ENCODE measurements at places on chromosomes 2 and 18.

- DNase-seq: no peak
These were observed 1.4 kb downstream of the SMC6 start for GRCh38 chr2:17752246-17752645.

GRCh38 chr2:28523902-28524301 is 28.0 kb downstream of the PLB1 start:
- DNase-seq: no peak

DNA sequence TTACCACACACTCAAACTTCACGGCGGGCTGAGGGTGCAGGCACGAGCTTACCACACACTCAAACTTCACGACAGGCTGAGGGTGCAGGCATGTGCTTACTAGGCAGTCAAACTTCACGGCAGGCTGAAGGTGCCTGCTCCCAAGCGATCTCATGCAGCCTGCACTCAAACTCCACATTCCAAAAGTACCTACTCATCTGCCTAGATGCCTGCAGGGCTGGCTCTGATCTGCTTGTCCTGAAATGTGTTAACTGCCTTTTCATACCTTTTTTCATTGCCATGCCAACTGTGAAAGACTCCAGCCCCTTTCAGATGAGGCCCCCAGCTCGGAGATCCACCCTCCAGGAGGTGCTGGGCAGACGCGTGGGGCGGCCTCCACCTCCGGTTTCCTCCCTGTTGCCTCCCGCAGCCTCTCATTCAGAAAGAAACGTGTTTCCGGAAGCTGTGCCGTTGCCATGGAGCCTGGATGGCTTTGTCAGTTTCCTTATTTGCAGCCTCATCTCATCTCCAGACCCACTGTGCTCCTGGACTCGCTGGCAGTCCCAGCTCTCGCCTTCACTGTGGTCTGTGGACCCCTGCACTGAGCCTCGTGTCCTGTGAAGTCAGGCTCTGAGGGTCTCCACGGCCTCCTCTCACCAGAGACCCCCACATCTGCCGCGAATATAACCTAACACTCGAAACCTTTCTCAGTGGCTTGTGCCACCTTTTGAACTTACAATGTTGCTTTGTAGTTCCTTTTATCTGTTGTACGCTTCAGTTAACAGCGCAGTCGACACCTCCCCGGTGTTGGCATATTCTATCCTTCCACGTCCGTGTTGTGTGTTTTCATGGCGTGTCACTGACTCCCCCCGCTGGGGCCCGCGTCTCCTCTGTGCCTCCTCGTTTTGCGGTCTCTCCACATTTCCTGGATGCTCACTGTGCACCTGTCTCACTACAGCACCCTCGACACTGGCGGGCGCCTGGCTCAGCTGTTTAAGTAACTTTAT is 106.1 kb upstream of the ALKAL2 start:
- DNase-seq: no peak

GRCh38 chr2:120672526-120673204 is 63.0 kb upstream of the GLI2 start:
- no peak for DNase-seq

- no peak for DNase-seq
These were observed 147.3 kb downstream of the B3GNT2 start for GRCh38 chr2:62343206-62343605.

DNA sequence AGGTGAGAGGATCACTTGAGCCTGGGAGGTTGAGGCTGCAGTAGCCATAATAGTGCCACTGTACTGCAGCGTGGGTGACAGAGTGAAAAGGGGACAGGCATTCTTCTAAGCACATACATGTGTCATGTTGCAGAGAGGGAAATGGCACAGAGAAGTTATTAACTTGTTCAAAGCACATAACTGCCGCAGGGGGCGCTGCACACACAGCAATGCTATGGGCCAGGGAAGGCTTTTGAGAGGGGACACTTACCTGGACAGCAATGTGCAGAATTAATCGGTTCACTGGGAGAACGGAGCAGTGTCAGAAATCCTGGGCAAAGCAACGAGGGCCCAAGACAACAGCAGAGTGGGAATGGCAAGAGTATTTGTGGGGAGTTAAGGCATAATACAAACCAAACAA is 2.4 kb downstream of the SCYGR8 start:
- DNase-seq: peak; percentile 12

- no peak for DNase-seq
These were observed 177.2 kb downstream of the THADA start for GRCh38 chr2:43418680-43419079.

DNA sequence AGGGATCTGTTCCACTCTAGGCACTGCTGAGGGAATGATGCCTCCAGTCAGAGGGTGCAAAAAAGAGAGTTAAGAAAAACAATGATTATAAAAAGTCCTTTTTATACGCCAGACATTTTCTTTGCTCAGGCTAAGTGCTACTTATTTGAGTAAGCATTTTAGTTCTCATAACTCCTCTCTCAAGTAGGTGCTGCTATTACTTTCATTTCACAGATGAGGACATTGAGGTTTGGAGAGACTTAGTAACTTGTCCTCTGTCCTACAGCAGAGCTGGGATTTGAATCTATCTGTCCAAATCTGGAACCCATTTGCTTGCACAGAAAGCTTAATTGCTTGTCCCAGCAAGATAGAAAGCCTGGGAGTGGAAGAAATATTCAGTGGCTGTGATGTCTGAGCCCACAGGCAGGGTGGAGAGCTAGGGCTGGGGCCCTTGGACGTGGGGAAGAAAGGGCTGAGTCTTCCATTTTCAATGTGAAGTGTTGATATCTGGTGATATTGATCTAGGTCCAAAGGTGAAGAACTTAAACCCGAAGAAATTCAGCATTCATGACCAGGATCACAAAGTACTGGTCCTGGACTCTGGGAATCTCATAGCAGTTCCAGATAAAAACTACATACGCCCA is 5.8 kb downstream of the IL37 start:
- DNase-seq: no peak

DNA sequence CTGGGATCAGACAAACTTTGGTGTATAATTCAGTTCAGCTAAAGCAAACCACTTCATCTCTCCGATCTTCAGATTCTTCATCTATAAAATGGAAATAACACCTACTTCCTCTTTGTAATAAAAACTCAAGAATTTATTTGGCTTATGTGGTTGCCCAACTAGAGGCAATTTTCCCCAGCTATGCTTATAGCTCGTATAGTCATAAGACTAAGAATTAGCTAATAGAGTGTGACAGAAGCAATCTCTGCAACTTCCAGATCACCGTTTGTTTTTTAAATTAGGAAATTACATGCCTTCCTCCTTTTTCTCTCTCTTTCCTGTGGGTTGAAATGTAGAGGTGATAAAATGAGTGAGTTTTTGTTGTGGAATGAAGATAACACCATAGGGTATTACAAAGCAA is 35.3 kb upstream of the KCNF1 start:
- DNase-seq: no peak

Measured in fibroblast of mammary gland (primary cell).